NCI-H1417 (cell line): ENCODE measurements at places on chromosomes 7 and 10.

DNA sequence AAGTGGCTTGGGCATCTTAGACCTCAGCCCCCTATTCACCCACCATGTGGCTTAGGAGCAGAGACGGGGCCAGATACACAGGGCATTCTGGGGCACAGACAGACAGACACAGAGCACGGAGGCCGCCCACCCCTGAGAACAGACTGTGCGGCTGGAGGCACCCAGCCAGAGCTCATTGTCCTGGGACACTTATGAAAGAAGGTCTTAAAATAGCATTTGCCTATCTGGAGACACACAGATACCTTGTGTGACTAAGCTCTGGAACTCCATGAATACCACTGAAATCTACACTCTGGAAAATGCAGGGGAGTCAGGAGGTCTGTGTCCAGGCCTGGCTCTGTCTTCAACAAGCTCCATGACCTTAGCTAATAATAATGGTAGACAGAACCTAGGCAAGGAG is 41.4 kb upstream of the ADO start:
- no peak for DNase-seq

DNA sequence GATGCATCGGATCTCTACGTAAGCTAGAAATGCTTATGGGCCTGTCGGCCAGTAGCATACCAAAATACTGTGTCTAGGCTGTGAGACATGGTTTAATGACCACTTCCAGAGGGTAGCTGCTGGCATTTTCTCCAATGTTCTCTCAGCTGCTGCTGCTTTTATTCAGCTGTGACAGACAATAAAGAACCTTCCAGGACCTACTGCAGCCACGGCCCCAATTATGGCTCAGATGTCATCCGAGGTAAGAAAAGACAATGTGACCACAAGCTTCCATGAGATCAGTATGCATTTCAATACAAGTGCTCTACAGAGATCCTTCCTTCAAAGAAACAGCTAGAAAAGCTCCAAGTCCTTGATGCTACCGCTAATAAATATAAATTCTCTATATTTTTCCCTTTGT is 256.2 kb downstream of the SDHAF3 start:
- no peak for DNase-seq

DNA sequence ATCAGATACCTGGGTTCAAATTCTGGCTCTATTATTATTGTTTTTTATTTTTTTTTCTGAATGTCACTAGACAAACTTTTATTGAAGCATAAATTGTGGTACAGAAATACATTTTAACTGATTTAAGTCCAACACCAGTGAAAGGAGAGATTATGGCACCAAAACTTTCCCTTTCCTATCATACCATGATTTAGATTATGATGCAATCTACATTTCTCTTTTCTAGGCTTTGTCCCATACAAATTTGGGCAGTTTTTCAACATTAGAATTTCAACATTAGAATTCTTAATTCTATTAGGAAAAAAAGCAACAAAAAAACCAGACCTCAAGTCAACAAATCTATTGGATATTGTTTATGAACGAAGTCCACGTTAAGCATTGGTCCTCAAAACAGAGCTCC is 11.0 kb downstream of the AS3MT start:
- DNase-seq, result no peak

DNA sequence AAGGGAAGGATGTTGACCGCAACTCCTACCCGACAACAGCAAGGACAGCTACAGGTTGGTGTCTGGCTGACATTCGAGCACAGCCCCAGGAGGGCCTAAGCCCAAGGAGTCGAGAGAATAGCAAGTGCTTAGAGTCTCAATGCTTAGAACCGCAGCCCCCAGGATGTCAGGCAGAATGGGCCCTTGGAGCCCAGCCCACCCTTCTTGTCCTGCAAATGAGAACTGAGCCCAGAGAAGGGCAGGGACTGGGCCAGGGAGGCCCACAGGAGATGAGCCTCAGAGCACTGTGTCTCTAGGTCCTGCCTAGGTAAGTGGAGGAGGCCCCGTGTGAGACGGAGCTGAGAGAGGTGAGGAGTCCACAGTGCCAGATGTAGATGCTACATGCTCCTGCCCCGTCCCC is 173.3 kb upstream of the ZMIZ1 start:
- DNase-seq, result no peak

DNA sequence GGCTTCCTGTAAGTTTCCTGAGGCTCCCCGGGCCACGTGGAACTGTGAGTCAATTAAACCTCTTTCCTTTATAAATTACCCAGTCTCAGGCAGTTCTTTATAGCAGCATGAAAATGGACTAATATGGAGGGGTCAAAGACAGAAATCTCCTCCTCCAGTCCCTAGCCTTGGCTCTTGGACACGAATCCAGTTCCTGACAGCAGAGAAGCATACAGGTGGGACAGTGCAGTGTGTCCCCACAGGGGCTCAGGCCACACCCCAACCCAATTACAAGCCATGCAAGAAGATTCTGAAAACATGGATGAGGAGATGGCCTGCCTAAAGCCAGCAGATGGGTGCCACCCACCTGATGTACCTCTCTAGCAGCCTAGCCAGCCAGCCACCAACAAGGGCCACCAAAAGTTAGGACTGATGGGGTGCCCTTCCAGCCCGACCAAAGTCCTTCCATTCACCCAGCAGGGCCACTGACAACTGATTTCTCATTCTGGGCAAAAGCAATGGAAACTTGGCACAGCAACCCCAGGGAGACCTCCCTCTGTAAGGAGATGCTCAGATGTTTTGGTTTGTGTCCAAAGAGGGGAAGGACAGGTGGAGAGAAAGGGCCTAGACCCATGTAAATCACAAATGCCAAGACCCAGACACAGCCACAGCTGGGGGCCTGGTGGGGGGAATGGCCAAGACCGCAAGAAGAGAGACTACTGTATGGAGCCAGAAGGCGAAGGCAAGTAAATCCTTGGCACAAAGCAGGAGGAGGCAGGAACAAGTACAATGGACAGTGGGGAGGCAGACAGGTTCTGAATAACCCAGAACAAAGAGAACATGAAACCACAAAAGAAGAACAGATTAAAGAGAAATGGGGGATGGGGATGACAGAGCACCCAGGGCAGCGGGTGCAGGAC is 13.6 kb downstream of the GPRIN2 start:
- DNase-seq, result no peak

GRCh38 chr7:108839076-108839475 is 269.4 kb downstream of the DNAJB9 start:
- DNase-seq, result no peak
